ENCODE measurements at places on chromosomes 12 and 14.

- DNase-seq: no peak
- no peaks in the 10 kb centered on the region for H3K36me3 ChIP-seq
- H3K27me3 ChIP-seq: no peaks in the 10 kb centered on the region
These were observed 12.5 kb upstream of the MARK3 start for GRCh38 chr14:103372552-103373304.

DNA sequence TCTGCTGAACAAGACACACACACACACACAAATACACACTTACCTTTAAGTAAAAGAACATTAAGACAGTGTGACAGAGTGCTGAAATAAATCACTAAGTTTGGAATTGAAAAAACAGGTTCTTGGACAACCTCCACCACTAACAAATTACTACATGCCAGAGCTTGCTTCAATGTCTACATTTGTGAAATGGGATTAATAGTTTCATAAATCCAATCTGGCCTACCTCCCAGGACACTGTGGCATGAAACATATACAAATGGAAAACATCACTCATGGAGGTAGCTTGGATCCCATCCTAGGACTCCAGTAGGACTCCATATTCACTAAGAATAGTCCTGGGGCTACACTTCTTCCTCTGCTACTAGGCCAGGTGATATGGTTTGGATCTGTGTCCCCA is 8.2 kb upstream of the CCDC60 start:
- no peak for DNase-seq
- H3K27me3 ChIP-seq: no peaks in the 10 kb centered on the region
- H3K4me3 ChIP-seq: no peak overlapping the region
- H3K36me3 ChIP-seq: no peaks in the 10 kb centered on the region
- H3K4me1 ChIP-seq: peaks cover 10% of the 10 kb centered on the region
- no peak overlapping the region for H3K27ac ChIP-seq

- no peaks in the 10 kb centered on the region for H3K27me3 ChIP-seq
- no peak overlapping the region for H3K4me3 ChIP-seq
These were observed 58.2 kb downstream of the GALNT9 start for GRCh38 chr12:132270969-132271754.

DNA sequence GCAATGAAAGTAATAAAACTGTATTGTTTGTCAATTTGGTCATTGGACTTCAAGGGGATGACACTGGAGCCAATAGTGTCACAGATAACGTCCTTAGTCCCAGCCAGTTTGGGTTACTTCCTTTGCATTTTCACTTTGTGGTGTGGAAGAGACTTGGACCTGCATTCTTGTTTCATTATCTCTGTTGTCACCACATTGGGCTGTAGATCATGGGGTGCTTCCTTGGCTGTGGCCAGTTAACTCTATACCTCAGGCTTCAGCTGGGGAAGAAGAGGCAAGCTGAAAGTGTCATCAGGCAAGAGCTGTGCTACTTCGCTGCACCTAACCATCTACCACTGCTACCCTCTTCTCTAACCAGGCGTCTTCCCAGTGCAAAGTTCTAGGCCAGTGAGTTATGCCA is 15.1 kb upstream of the CISTR start:
- no peak overlapping the region for H3K4me3 ChIP-seq
- H3K4me1 ChIP-seq: no peaks in the 10 kb centered on the region
- no peaks in the 10 kb centered on the region for H3K27me3 ChIP-seq
- H3K36me3 ChIP-seq: no peaks in the 10 kb centered on the region

- H3K4me1 ChIP-seq: peaks cover 3% of the 10 kb centered on the region
- no peak for DNase-seq
- peaks cover 74% of the 10 kb centered on the region for H3K36me3 ChIP-seq
- no peak overlapping the region for H3K4me3 ChIP-seq
- H3K27ac ChIP-seq: no peak overlapping the region
These were observed 5.8 kb downstream of the HNRNPA1 start for GRCh38 chr12:54286042-54287030.

Measured in right atrium auricular region (tissue), 2 donors.